Stimulated activated CD8-positive, alpha-beta memory T cell treated with anti-CD3 and anti-CD28 coated beads, Interleukin-12 subunit alpha, Interleukin-12 subunit beta, amount 100 ng/mL, for 1 hour (primary cell): ENCODE measurements at places on chromosomes 5 and 9.

- DNase-seq, result no peak
These were observed 46.5 kb downstream of the ANKRD31 start for GRCh38 chr5:75190227-75190626.

DNA sequence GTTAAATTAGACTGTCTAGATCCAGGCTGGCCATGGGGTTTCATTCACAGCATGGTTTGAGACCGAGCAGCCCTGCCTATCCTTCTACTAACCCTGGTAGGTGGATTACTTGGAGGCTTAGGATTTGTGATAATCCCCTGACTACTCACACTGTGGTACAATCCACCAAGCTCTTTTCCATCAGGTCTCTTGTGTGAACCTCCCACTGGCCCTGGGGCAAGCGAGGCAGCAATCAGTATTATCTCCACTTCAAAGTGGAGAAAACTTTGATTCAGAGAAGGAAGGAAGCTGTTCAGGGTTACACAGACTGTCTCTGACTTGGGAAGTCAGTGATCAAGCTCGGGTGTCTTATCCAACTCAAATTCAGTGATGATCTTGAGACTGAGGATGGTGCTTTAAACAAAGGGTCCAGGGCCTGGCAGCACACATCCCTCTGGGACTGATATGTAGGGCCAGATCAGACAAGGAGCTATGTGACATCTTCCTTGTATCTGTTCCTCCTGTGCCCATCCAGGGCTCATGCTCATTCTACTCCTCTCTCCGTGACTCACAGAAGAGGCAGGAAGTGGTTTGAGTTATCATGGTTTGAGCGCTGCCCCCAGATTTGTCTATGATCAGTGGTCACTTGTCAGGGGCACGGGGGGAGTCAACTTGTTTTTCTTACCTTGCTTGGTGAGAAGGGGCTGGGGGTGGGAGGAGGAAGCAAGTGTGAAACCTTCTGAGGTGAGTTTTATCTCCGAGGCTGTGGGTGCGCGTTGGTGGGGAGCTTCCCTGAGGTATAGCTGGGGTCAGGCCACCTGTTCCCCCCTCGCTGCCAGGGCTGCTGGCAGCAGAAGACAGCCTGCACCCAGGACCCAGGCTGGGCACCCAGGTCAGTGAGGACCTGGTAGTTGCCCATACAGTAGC is 48.6 kb downstream of the RGS3 start:
- DNase-seq, result peak; percentile 50

GRCh38 chr5:93053825-93054224 is 527.2 kb downstream of the NR2F1-AS1 start:
- no peak for DNase-seq

DNA sequence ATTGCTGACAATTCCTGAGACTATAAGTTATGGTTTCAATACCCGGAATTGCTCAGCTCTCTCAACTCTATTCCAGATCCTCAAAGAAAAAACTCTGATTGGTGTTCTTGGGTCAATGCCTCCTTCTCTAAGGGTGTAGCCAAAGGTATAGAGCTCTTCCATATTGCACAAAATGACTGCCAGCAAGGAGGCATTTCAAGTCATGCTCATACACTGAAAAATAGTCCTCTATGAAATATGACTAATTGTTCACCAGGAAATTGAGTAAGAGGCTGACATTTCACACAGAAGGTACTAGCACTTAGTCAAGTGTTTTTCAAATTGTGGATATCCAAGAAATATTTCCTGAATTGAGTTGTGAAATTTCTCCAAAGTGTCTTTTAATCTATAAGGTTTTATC is 111.1 kb upstream of the KLF9 start:
- DNase-seq, result no peak

- DNase-seq, result no peak
These were observed 53.3 kb downstream of the MCCC2 start for GRCh38 chr5:71640408-71640807.

DNA sequence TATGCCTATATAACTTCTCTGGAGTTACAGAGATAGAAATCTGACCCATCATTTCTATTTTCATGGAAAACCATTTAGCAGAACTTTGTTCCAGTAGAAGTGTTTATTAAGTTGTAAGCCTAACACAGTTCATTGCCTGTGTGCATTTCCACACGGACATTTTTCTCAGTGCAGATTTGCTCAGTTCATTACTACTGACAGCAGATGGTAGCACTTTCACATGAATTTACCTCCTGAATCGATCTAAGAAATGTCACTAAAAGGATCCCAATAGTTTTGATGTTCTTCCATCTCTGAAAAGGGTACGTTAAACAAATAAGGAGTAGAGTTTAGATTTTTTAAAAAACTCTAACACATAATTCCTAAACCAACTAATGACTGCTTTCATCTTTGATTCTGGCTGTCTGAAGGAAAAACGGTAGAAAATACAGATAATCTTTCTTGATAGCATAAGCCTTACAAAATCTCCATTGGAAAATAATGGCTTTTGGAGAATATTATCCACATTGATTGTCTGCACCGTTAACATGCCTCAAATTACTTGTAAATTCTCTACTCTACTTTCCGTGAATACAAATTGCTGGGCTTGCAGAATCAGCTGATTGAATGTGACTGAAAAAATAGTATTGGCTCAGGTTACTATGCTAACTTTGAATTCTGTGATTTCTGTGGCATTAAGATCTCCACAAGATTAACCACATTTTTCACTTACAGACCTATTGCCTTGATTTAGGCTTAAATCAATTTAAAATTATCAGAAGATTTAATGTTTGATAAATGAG is 33.1 kb downstream of the RPS23 start:
- DNase-seq, result no peak

GRCh38 chr5:128572051-128572929 is 34.2 kb upstream of the FBN2 start:
- no peak for DNase-seq

GRCh38 chr5:34833090-34833489 is 5.9 kb upstream of the TTC23L start:
- DNase-seq, result no peak

GRCh38 chr9:133385452-133385851 is 9.3 kb downstream of the STKLD1 start:
- no peak for DNase-seq

- DNase-seq, result no peak
These were observed 177.8 kb upstream of the STK32A start for GRCh38 chr5:147057051-147057450.

DNA sequence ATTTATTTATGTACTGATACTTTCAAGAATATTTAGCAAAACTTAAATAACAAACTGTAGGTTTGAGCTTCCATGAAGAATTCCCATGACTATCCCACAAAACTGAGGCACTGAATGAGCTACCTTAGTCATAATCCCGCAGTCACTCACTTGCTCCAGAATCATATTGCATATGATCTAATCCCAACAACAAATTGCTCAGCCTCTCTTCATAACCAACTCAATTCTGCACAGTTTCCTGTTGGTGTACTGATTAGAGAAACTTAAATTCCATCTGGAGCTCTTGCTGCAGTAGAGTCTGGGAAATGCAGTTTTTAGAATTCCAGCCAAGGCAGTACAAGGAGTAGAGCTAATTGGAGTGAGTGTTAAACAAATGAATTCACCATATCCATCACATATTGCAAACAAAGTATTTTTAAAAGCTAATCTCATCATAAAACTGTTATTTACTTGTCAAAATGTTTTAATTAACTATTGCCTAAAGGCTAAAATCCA is 35.7 kb upstream of the CDH18 start:
- DNase-seq, result no peak

GRCh38 chr5:177472460-177473442 is 683 bp downstream of the DBN1 start:
- no peak for DNase-seq
